ENCODE measurements at places on chromosomes 5 and 9.

GRCh38 chr9:123164285-123164684 lies 104.1 kb downstream of the STRBP start:
- DNase-seq = no peak

DNA sequence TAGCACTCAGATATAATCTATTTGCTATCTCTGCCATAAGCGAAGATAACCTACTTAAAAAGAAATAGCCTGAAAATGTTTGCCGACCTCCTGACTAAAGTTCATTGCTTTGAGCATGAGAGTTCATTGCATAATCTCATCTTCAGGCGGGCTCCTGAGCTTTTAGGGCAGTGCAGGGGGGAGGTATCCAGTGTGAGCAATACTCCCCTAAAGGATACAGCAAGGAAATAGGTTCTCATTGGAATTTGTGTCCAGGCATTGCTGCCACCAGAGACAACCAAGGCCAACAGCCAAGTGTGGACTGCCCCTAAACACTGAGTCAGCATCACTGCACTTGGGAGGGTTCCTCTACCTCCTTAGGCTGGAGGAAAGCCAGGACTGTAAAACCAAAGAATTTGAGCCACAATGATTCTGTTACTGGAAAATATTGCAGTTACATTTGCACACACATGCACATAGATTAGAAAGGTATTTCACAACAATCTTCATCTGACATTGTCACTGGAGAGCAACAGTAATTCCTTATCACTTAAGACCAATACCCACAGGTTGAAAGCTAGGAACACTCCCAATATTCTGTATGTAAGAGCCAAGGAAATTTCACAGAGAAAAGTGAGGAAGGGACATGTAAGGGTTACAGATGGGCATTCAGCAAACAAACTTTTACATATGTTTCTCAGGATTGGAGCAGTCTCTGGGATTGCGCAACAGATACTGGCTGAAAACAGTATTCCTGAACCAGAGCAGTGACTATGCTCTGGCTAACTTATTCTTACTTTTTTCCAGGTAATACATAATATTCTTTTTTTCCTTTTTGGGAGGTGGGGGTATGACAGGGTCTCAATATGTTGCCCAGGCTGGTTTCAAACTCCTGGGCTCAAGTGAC lies 98.6 kb upstream of the TLE1 start:
- no peak for DNase-seq

GRCh38 chr9:113569472-113570060 lies 106.0 kb downstream of the RGS3 start:
- peak; percentile 0 for DNase-seq

DNA sequence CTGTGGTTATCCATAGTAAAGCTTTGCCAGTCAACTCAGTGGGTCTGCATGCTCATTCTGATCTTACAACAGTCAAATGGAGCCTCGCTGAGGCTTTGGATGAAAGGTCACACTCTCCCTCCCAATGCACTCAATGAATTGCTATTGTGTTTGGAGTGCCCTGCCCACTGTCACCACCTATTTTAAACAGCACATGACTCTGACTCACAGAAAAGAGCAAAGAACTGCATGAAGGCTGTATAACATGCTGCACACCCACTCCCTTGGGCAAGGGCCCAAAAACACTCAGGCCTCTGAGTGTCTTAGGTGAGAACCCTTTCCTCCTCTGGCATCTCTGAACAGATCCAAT lies 118.7 kb upstream of the CCDC112 start:
- peak; percentile 80 for DNase-seq

DNA sequence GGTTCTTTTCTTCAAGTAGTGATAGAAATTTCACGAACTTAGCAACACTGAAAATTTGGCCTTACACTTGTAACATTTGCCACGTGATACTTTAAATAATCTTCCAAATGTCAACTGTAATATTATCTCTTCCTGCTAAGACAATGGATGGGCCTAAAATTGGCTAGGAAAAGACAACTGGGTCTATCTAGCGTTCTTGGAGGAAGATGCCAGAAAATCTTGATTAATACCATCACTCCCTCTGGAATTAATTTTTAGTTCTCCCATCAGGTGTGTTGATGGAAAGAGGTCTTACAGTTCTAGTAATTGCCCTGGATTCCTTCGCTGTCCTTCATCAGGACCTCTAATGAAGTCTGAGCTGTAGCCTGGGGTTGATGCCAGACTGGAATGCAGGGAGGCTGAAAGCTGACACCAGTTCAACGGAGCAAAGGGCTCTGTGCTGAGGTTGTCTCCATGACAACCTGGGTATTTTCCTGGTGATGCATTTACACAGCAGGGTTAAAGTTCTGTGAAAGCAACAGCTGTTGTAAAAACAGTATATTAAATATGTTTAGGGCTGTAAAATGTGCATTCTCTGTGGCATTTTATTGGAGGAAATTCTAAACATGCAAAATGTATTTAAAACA lies 92.3 kb downstream of the GAS1 start:
- DNase-seq = no peak

DNA sequence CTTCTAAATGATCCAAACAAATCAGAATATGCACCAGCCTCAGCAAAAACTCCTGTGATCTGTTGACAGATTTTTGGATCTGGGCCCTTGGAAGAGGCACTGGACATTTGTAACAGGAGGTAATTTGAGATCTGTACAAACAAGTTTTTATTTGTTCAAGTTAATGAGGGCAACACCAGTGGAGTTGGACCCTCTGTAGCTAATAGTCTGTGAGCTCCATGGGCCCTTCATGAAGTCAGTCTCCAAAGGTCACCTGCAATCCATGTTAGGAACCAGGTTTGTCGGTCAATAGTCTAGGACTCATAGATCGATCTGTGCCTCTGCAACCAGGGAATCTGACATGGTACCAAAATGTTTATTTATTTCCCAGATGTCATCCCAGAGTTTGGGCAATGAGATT lies 40.9 kb downstream of the PAM start:
- DNase-seq = no peak

DNA sequence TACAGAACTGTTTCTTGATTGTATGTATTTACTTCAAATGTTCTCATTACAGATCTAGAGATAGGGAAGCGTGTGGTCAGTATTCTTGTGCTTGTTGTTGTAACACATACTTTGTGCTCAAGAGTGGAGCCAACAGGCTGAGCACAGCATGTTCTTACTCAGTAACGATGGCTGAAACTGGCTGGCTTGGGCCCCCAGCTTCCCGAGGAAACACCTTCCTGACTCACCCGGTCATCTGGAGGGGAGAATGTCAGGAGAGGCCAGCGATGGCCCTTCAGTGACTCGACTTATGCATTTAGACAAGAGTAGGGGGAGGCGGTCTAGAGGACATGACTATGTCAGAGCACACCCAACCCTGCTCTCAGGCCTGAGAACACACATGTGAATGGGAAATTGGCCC lies 25.6 kb downstream of the ZNF474 start:
- DNase-seq = no peak
